NCI-H2171 treated with DMSO at 0.1 percent for 48 hours (cell line): ENCODE measurements at places on chromosomes 12 and 14.

DNA sequence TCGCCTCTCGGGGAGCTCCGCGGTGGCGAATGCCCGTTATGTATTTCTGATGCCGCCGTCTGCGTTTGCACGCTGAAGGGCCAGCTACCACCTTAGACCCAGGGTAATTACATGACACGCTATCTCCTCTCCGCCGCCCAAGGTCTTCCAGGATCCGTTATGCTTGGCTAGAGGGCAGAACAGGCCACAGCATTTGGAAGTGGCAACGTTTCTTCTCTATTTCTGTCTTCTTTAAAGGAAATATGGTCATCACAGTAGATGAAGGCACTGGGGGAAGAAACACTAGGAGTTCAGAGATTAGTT is 861 bp upstream of the MDGA2 start:
- DNase-seq: no peak

GRCh38 chr14:32697704-32698103 is 241.0 kb upstream of the NPAS3 start:
- no peak for DNase-seq

DNA sequence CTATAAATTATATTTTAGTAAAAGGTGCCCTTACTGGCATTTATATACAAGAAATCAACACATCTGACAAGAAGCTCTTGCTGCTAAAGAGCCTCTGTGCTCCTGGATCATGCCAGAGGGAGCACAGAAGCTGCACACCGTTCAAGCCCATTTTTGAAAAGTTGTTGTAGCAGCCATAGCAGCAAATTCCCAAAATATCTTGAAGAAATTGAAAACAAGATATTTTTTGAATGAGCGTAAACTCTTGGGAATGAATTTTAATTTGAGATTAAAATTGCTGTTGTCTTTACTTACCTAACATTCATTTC is 540 bp upstream of the CLEC2D start:
- DNase-seq: no peak

- DNase-seq: no peak
Observed at GRCh38 chr12:10048526-10048925, 18.0 kb downstream of the CLEC9A start.

DNA sequence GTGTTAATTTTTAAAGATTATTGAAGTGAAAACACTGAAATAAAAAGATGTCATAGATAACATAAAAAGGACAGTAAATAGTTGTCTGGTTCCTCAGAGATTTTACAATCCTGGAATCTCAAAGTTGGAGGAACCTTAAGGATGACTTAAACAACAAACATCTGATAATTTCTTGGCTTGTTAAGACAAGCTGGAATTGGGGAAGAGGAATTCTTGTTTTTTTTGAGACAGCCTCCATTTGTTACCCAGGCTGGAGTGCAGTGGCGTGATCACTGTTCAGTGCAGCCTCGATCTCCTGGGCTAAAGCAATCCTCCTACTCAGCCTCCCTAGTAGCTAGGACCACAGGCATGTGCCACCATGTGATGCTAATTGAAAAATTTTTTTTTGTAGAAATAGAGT is 2.3 kb downstream of the ZNF410 start:
- DNase-seq: no peak

GRCh38 chr12:32574585-32574984 is 104.5 kb upstream of the DNM1L start:
- DNase-seq: peak; percentile 80

GRCh38 chr14:93683226-93683625 is 105.1 kb downstream of the PRIMA1 start:
- peak; percentile 99 for DNase-seq

DNA sequence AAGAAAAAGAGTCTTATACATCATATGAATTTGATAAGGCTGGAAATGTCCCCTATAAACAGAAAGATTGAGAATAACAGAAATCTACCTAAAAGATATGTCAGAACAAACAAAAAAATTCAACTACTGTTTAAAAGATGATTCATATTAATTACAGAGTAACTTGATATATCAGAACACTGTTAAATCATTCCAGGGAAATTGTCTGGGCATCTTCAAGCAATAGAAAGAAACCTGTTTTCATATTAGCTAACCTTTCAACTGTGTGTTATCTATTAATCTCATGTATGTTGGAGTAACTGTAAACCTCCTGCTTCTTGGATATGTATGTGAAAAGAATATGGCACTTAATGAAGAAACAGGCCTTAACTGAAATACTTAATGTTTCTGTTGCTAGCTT is 96.7 kb downstream of the NUBPL start:
- no peak for DNase-seq

DNA sequence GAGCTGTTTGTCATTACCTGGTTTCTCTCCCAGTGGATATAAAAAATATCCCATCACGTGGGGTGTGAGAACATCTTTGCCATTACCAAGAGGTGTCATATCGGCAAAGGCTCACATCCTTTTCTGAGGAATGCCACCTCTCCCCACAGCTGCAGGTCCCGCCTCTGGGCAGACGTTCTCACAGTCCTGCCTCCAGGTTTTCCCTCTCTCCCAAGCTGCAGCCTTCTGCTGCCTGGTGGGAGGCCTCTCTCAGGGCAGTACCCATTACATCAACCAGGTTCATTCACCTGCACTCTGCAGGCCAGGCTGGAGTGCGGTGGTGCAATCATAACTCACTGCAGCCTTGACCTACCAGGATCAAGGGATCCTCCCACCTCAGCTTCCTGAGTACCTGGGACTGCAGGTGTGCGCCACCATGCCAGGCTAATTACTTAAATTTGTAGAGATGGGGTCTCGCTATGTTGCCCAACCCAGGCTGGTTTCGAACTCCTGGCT is 15.0 kb upstream of the TMEM119 start:
- peak; percentile 78 for DNase-seq

DNA sequence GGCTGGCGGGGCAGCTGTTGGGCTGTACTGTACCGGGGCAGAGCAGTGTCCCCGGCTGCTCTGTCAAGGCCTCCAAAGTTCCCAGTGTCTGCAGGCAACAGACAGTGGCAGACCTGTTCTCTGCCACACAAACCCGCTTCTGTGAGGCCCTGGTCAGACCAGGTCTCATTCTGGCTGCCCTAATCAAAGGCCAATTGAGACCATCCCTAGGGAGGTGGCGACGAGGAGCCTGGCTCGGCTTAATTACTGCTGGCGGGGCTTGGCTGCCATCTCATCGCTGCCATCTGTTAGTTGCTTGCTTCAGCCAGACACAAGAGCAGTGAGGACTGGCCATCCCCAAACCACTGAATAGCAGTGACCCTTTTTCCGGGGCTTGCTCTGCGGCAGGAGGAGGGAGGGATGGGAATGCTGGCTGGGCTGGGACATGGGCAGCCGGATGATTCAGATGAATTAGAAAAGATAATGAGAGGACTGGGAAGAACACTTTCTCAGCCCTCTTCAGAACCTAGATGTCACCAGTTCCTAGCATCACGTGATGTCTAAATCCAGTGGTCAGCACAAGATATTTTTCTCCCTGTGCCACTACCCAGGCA is 24.5 kb downstream of the ERG28 start:
- DNase-seq: peak; percentile 39

DNA sequence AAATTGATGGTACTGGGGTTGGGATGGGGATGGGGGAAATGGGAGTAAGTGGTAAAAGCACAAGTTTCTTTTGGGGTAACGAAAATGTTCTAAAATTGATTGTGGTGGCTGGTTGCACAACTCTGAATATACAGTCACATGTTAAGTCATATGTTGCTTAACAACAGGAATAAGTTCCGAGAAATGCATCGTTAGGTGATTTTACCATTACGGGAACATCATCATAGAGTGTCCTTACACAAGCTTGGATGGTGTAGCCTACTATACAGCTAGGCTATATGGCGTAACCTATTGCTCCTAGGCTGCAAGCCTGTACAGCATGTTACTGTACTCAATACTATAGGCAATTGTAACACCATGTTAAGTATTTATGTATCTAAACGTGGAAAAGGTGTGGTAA is 31.0 kb downstream of the ITGA7 start:
- DNase-seq: no peak

DNA sequence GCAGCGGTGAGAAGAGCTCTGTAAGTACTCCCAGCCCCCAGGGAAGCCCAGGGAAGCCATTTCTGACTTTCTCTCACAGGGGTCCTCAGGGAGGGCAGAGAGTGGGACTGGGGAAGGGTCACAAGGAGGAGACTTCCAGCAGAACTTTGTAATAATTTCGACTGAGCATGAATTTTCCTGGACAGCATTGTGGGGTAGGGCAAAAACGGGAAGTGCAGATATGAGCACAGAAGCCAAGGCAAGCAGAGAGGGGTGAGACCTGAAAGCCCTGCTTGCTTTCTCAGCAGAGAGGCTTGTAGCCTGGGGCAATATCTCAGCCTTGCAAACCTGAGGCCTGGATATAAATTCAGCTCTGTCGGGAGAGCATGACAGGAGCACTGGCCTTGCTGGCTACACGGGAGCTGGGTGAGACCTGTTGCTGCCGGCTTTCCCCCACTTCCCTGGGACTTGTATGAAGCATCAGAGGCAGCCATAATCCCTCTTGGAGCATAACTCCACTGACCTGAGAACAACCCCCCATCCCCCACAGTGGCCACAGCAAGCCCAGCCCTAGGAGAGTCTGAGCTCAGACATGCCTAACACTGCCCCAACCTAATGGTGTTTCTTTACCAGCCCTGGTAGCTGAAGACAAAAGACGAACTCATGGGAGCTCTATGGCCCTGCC is 9.8 kb upstream of the IQSEC3 start:
- no peak for DNase-seq

DNA sequence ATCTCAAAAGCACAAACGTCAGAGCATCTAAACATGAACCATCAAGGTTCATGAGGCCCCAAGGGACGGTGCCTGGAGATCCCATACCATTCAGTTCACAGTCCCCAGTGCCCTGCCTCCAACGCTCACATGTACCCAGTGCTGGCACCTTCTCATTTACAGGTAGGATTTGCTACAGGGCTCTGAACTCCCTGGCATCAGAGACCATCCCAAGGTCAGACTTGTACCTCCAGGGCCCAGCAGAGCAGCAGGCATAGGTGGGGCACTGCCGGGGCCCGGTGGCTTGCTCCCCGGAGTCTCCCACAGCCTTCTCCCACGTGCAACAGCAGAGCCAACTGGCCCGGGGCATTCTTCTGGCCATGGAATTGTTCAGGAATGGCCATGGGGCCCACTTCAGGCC is 114.8 kb downstream of the BCL11B start:
- DNase-seq: no peak

DNA sequence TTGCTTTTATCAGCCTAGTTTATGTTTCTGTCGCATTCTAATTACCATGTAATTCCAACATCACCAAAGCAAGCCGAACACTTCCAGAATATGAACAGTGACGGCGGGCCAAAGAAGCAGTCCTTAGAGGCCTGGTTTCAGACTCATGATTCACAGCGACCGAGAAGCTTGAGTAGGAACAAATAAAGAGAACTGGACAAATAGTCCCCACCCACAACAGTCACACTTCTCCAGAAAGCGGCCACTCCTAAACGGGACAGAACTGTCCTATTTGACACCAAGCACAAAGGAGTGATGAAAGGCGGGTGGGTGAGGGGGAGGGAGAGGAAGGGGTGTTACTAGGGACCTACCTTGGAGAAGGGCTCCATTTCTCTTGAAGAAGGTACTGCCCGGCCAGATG is 136.4 kb downstream of the FOXN3 start:
- no peak for DNase-seq

- no peak for DNase-seq
Observed at GRCh38 chr12:132835076-132836025, 6.7 kb upstream of the GOLGA3 start.

DNA sequence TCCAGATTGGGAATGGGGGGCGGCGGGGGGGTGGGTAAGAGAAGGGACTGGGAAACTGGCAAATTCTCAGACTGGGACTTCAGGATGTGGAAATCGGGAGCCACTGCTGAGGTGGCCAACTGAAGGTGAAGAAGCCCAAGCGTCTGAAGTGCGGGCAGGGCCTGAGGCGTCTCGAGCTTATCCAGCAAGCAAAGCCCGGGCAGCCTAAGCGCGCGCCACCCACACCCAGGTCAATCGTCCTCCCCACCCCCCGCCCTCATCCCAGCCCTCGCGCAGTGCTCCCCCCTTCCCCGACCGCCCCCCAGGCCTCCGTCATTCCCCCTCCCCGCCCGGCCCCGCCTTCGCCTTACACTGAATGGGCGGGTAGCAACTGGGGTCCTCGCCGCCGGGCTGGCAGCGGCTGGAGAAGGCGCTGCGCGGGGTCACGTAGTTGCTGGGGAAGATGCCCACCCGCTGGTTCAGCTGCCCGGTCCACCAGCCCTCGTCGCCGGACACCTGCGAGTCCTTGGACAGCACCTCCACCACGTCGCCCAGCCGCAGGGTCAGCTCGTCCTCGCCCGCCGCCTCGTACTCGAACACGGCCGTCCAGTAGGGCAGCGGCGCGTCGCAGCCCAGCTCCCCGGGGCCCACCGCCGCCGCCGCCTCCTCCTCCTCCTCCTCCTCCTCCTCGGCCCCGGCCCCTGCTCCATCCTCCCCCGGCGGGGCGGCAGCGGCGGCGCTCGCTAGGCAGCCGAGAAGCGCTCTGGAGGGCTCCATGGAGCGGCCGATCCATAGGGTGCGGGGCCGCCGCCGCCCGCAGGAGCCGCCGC is 693 bp downstream of the MAP3K9 start:
- peak; percentile 48 for DNase-seq

- no peak for DNase-seq
Observed at GRCh38 chr14:60196291-60196690, 31.1 kb upstream of the DHRS7 start.

GRCh38 chr12:123363390-123363739 is 1.3 kb downstream of the SBNO1 start:
- no peak for DNase-seq

DNA sequence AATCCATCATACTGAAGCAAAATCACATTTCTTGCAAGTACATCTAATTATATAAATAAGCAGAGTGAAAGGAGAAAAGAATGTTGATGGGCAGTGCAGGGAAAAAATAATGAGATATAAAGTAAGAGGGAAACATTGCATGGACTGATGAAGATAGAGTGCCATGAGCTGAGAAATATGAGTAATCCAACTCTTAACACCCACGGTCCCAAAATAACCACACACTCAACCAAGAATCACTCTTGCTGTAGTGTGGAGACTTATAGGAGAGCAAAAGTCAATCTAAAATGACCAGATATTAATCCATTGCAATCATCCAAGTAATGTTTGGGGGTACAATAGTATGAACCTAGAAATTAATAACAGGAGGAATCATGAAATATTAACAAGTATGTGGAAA is 40.2 kb downstream of the MYF5 start:
- no peak for DNase-seq

- DNase-seq: no peak
Observed at GRCh38 chr12:998020-998874, 7.2 kb downstream of the ERC1 start.

DNA sequence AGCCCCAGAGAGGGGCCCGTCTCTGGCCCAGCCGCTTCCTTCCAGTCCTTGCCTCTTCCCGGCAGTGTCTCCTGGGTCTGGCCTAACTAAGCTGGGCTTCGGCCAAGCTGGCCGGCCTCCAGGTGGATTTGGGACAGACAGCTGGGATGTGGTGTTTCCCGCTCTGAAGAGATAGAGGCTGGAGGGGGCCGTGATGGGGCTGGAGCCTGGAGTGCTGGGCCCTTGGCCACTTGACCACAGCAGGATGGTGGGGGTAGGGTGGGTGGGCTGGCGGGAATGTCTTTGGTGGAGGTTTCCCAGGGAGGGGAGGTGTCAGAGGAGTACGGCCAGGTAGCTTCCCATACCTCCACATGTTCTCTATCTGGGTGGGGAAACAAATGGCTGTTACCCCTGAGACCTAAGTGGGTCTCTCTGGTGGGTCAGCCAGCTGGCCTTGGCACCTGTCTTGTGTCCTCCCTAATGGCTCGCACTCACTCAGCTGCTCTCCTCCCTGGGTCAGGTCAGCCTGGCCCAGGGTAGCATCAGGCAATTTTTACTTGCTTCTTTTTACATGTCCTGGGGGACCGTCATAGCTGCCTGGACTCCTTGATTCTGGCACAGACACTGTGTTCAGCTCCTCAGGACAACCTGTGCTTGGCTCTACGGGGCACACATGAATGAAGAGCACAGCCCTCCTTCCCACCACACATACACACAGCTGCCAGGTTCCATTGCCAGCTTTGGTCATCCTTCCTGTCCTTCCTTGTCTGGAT is 19.8 kb upstream of the PGF start:
- no peak for DNase-seq
